Frontal cortex (tissue), 4 donors: ENCODE measurements at places on chromosomes 16 and 17. TPM values are rescaled to one million over a fixed set of nuclear protein-coding genes. Genes with fewer than 3 reads are reported as not detected.

- DNase-seq = no peak
These were observed 93.9 kb downstream of the YPEL2 start for GRCh38 chr17:59425085-59425931.

DNA sequence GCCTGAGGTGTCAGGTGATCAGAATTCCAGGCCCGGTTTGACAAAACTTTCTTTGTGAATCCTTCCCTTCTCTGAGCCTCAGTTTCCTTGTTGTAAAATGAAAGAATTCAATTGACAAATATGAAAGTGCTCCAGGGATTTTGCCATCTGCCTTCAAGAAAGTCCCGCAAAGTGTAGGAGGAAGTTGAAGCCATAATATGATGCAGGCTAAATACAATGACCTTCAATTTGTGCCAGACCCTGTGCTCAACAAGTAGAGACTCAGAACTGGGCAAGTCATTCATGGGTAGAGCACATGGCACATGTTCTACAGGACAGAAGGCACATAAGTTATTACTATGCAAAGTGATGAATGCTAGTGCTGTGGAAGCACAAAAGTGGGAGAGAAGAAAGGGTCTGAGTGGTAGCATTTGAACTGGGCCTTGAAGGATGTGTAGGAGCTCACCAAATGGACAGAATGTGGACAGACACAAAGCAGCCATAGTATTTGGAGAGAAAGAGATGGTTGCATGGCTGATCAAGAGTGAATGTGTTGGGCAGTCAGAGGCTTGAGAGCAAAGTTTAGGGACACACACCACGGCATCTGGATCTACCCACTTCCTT is 2.4 kb upstream of the SCIMP start:
- no peak for DNase-seq

DNA sequence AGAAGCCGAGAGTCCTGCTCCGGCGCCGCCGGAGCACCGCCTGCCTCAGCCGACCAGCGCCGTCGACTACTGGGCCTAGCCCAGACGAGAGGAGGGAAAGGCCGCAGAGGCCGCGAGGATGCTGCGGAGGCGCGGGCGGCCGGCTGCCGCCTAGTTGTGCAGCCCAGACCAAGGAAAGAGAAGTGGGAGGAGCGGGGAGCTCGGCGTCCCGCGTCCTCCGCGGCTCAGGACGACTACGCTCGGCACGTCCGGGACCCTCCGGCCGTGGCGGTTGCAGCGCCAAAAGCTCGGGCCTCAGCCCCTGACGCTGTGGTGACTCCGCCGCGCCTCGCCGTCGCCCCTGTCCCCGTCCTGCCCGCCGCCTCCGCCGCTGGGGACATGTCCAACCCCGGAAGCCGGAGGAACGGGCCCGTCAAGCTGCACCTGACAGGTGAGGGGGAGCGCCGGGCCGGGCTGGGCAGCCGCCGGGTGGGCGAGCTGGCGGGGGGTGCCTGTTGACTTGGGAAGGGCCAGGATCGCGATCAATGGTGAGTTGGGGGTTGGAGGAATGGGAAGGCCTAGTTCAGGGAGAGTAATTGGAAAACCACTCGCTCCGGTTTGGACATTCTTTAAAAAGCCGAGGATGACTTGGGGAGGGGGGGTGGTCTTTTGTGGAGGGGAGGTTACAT is 37.7 kb downstream of the RNF135 start:
- peak; percentile 52 for DNase-seq

DNA sequence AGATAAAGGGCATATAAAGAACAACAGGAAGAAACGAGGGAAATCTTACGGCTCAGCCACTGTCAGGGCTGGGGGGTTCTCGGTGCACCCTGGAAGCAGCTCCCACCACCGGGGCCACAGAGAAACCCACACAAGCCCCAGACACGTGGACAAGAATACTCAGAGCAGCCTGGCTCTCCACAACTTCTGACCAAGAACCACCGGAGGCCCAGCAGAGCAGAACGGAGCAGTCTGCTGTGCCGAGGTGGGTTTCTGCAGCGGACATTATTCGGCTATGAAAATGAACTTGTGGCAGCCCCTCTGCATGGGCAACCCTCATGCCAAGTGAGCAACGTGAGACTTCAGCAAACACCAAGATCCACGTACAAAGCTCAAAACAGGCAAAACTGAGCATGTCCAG is 6.8 kb downstream of the DNASE1 start:
- DNase-seq = no peak

GRCh38 chr17:74566132-74566753 is 1.1 kb downstream of the CD300H start:
- no peak for DNase-seq

- DNase-seq = no peak
These were observed 26.2 kb upstream of the RCVRN start for GRCh38 chr17:9931144-9931741.

- no peak for DNase-seq
These were observed 37.5 kb downstream of the AKAP10 start for GRCh38 chr17:19939993-19940721.

DNA sequence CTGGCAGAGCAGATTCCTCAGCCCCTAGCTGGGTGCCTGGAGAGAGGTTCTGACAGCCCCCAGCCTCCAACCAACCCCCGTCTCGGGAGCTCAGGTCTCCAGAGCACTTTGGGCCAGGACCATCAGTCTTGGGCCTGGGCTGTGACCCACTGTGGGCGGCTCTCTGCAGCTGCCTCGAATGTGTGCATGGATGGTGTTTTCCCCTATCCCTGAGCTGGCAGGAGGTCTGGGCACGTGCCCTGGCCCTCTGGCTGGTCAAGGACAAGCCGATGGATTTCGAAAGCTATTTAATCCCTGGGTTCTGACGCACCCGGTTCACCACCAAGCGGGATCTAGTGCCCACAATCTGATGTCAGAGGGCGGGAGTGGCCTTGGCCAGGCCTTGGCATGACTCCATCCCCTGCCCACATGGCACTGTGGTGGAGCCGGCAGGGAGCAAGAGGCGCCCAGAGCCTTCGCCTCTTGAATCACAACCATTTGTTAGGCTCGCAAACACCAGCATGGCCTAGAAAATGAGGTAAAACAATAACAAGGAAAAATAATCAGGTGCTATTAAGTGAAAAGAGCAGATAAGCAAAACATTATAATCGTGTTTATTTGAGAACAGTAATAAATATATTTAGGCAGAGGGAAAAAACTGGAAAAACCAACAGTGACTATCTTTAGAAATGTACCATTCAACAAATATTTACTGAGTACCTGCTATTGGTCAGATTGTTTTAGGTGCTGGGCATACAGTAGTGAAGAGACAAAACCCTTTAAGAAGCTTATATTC is 69.3 kb upstream of the TOB1 start:
- DNase-seq = peak; percentile 75

- peak; percentile 57 for DNase-seq
These were observed 14.4 kb upstream of the CDIPT start for GRCh38 chr16:29877266-29877961.

- peak; percentile 60 for DNase-seq
These were observed 270.7 kb downstream of the NTN1 start for GRCh38 chr17:9291912-9292560.

- no peak for DNase-seq
These were observed 174.3 kb downstream of the ENGASE start for GRCh38 chr17:79248843-79249493.

GRCh38 chr16:61871837-61872777 is 164.1 kb downstream of the CDH8 start:
- no peak for DNase-seq

GRCh38 chr16:24689128-24689527 is 40.3 kb upstream of the TNRC6A start:
- DNase-seq = no peak

CRYBA1 gene
- not detected for total RNA-seq

MFAP4 gene
- 0.82 TPM for total RNA-seq

SLFN12 gene
- 2.0 TPM for total RNA-seq

PDIA2 gene
- 11.4 TPM for total RNA-seq

CES4A gene
- 9.0 TPM for total RNA-seq

TMEM186 gene
- total RNA-seq = 5.7 TPM
